Omental fat pad (tissue), 4 donors: ENCODE measurements at places on chromosomes 7 and 10. TPM values are rescaled to one million over a fixed set of nuclear protein-coding genes. Genes with fewer than 3 reads are reported as not detected.

DNA sequence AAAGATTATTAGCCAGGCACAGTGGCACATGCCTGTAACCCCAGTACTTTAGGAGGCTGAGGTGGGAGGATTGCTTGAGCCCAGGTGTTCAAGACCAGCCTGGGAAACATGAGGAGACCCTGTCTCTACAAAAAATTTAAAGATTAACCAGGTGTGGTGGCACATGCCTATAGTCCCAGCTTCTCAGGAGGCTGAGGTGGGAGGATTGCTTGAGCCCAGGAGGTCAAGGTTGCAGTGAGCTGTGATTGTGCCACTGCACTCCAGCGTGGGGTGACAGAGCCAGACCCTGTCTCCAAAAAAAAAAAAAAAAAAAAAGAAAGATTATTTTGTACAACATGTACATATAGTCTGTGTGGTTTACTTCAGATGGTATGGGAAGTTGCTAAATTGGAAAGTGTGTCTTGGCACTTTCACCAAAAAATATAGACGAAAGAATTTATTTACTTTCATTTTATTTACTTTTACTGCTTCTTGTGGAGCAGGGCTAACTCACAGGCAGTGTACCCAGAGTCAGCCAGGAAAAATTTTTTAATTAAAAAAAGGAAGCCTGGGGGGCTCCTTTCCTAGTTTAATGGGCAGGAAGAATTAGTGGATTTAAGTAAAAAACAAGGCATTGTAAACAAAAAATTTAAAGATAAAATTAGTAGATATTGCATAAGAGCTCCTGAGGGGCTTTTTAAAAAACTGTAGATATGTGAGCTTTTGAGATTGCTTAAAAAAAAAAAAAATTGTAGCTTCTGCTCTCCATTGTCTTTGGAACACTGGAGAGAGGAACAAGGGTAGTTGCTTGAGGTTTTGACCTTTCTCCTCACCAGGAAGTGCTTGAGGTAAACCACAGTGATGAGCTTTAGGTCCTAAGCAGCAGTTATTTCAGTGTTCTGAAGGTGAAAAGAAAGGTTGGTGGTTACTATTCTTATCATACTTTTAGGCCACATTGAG is 44.6 kb upstream of the VDAC2 start:
- no peak for DNase-seq

The MTURN gene
- total RNA-seq = 94.7 TPM

The ENTPD1 gene
- 7.5 TPM for total RNA-seq

The PNLIPRP3 gene
- total RNA-seq = not detected

GRCh38 chr7:141366091-141366621 is 185.1 kb upstream of the AGK start:
- DNase-seq = no peak

The LLCFC1 gene
- not detected for total RNA-seq

The NUTM2E gene
- total RNA-seq = 0.65 TPM

DNA sequence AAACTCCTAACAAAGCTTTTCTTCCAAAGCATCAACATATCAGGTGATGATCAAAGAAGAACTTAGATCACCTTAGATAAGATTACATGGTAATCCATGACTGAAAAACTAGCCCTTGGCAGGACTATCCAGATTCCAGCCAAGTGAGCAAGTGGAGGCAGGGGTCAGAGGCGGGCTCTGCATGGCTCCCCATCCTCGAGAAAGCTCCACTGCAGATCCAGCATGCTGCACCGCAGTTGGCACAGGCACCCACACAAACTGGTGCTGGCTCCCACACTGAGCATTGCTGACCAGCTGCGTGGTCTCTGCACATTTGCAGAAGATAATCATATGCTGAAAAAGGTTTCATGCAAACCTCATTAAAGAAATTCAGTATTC is 10.1 kb downstream of the PSAP start:
- no peak for DNase-seq

DNA sequence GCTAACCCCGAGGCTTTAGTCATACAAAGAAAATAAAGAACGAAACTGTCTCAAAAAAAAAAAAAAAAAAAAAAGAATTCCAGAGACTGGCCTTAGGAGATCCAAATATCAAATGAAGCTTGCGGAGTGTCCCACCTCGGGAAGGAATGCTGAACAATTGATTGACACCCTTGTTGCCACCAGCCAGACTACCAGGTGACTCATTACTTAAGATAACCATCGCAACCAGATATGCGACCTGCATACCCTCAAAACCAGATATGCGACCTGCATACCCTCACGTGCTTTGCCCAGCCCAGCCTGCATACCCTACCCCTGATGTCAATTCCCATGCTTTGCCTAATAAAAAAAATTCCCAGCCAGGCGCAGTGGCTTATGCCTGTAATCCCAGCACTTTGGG is 2.7 kb upstream of the PRKRIP1 start:
- DNase-seq = no peak

DNA sequence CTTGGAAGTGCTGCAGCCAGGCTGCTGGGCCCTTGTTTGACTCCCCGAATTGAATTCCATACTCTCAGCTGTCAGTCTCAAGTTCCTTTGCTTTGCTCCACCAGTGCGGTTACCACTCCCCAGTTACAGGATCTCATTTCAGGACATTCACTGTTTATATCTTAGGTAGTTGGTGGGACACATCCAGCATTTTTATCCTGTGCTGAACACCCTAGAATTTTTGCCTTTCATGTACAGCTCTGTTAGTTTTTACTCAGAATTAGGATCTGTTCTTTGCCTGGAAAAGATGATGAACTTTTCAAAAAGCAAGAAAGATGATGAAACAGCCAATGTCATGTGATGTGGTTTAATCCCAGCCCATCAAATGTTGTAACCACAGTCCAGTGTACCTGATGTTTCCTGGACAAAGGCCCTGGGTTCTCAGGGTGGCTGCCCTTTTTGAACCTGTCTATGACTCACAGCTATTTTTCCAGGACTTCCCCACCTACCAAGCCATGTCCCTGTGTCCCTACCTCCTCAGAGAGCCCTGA is 149.7 kb downstream of the NOC3L start:
- no peak for DNase-seq

- peak; percentile 87 for DNase-seq
Measured at GRCh38 chr10:71860243-71861029, 9.4 kb upstream of the PSAP start.

- no peak for DNase-seq
Measured at GRCh38 chr7:157291404-157292080, 45.3 kb upstream of the DNAJB6 start.

DNA sequence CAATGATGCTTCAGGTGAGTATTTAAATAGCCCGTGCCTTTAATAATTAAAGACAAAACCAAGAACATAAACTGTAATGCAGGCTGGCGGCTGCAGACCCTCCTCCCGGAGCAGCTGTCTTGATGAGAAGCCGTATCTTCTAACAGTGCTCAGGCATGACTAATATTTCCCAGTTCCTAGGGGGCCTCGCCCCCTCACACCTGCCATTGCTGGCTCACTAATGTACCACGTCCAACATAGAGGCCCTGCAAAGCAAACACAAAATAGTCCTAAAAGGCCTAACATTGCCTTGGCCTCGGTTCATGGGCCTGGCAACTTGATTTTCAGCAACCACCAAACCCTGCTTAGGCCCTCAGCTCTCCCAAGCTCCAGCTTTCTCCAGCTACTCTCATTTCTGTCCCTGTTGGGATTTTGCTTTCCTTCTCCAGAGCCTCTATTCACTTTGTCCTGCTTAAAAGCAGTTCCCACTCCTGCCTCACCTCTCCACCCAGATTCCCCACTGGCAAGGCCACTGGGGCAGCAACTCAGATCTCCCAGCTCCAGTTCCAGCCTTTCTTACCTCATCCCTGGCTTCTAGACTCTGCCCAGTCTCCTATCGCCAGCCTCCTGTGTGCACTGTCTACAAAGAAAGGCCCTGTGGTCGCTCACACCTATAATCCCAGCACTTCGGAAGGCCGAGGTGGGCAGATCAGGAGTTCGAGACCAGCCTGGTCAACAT is 16.2 kb downstream of the SORBS1 start:
- no peak for DNase-seq

The PRLHR gene
- total RNA-seq = not detected

DNA sequence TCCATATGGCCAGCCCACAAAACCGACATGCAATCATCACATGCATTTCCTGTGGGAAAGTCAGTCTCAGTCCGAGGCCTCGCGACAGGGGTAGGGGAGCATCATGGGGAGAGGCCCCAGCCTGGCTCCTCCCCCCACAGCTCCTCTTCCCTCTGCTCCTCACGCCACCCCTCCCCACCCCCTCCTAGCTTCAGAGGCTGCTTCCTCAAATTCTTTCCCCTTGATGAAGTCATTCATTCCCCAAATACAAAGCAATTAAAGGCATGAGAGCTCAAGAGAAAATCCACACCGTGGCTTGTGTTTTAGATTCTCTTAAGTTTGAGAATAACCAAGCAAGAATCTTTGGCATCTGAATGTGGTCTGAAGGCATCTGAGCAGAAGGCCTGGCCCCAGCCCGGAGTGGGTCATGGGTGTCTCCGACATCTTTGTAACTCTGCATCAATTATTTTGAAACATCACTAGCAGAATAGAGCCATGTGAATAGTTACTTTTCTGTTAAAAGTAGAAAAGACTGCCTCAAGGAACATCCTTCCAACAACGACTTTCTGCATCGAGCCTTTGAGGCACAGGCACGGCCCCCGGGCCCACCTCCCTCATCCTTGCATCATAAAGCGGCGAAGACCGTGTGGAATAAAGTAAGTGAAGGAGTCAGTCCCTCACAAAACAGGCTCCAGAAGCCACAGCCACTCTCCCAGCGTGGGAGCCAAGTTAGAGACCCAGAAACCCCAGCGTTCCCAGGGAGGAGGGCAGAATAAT is 90.9 kb downstream of the DIP2C start:
- no peak for DNase-seq

DNA sequence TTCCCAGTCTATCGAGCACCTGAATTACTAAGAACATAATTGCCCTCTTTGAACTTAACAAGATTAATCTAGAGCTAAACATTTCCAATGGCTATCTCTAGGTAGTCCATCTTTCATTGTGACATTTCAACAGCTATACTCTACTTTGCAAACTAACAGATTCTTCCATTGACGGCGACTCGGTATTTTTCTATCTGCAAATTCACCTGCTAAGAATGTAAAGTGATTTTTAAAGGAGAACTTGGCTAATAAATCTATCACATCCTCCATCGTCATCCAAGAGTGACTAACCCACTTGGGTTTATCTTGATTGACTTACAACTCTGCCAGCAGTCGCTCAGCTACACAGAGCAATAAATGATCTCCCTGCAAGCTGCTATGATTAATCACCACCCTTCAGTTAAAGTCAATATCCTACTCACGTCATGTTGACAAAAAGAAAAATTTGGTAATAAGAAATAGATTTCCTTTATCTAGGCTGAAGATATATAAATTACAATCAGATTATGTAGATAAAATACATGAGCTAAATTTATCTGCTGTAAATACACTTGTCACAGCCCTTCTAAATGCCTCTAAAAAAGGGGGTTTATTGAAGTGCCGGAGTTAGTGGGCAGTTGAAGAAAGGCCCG is 99.5 kb downstream of the SFMBT2 start:
- DNase-seq = no peak

- no peak for DNase-seq
Measured at GRCh38 chr10:63542835-63543575, 21.8 kb downstream of the REEP3 start.

DNA sequence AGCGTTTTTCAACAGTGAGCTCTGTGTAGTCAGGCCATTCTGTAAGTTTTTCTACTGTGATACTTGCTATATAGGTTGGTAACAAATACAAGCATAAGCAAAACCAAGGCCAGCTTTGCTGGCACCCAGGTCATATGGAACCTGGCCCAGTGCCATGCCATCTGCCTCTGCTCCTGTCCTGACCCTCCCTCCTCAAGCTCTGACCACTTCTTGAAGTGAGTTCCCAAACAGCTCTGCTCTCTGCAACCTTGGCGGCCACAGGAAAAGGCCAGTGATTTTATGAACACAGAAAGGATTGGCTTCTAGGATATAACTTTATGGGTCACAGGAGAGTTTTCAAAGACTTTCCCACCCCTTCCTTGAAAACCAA is 12.8 kb downstream of the NOD1 start:
- DNase-seq = no peak

The SLC39A12 gene
- total RNA-seq = 0.47 TPM
